ENCODE measurements at places on chromosomes 5 and 9. TPM values are rescaled to one million over a fixed set of nuclear protein-coding genes. Genes with fewer than 3 reads are reported as not detected.

DNA sequence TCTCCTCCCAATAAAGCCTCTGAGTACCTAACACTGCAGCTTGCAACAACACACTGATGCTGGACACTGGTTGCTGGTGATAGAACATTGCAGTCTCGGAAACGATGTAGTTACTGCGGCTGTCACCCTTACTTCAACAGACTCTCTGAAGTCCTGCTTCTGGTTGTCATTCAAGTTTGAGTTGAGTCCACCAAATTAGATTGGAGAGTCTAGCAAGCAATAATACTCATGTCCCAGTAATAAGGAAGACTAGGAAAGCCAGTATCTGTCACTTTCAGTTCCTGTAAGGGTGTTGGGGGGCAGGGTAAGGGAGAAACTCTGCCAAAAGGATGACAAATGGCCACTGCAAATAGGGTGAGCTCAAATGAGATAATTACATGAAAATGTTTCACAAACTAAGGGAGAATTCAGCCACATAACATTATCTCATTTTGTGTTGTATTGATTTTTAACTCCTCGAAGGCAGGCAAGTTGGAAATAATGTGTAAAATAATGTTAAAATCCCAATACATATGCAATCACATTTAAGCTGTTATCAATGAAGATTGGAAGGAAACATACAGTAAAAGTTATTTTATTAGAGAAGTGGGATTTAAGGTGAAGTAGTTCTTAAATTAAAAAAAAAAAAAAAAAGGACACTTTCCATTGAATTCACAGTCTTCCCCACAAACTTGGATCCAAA is 849 bp upstream of the IFT74 start:
- no peak for DNase-seq

DNA sequence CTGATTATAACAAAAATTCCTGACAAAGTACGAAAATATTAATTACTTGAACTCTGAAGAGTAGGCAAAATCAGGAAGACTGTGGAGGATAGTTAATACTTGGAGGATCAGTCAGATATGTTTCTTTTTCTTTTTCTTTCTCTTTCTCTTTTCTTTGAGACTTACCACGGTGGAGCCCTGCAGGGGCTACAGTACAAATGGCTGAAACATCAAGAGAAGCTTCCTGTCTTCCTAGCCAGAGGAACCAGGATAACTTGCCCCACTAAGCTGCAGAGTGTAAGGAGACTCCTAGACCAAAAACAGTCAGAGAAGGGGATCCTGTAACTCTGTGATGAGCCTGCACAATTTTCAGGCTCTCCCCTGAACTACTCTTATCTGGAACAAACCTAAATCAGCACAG is 324.6 kb upstream of the TYRP1 start:
- DNase-seq, result no peak

- DNase-seq, result no peak
Observed at GRCh38 chr5:135059000-135059923, 25.2 kb upstream of the PITX1 start.

DNA sequence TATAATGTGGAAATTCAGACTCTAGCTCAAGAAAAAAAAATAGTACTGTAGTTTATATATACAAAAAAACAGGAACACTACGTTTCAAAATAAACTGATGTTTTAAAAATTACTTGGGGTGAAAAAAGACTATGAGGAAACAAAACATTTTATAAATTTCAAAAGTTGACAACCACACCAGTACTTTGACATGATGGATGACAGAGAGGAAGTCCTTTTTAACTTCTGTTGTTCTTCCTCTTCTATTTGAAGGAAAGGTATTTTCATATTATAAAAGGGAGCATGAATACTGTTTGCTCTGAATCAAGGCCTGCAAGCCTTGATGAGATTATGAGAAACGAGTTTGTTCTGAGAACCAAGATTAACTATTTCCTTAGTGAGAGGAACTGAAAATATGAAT is 456.9 kb downstream of the TAF11L14 start:
- no peak for DNase-seq

DNA sequence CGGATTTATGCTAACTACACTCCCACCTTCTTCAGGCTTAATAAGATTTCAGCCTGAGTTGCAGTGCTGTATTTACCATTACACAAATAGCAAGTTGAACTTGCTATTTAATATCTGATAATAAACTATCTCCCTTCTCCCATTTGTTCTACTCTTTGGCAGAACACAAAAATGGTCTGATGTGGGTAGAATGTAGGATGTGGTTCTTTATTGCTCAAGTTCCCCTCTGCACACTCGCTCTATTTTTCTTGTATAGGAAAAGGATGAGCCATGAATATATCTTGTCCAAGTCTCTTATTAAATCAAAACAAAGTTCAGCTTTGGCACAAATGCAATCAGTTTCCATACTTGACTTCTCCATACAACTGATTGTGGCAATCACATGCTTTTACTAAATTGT is 37.2 kb upstream of the KIF2A start:
- no peak for DNase-seq

- no peak for DNase-seq
Observed at GRCh38 chr9:89935801-89936200, 331.0 kb downstream of the GADD45G start.

DNA sequence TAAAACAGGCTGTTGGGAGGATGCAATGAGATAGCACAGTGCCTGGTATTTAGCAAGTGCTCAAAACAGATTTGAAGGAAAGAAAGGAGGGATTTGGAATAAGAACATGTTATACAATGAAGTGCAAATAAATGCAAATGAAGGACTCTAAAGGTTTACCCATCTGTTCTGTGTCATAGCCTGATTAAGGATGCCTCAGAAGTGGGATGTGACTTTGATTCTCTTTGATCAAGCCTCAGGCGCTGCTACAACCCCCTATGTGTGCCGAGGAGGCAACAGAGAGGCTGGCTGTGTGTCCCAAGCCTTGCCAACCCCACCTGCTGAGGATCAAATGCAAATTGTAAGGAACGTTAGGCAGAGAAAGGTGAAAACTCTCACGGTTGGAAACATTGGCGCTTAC is 27.2 kb downstream of the GGTA1 start:
- no peak for DNase-seq

DNA sequence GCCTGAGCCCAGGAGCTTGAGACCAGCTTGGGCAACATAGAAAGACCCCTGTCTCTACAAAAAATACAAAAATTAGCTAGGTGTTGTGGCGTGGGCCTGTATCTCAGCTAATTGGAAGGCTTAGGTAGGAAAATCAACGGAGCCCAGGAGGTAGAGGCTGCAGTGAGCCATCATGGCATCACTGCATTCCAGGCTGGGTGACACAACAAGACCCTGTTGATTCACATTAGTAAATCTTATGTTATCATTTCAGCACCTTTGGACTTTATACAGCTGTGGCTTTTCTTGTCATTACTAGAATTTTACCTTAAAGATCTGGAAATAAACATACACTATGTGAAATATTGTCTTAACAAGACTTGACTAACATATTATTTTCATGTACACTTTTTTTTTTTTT is 185.0 kb downstream of the ZNF608 start:
- no peak for DNase-seq

GRCh38 chr9:38003230-38003629 is 65.8 kb downstream of the SHB start:
- DNase-seq, result no peak

GRCh38 chr5:79736528-79737514 is 47.2 kb downstream of the CMYA5 start:
- DNase-seq, result no peak

DNA sequence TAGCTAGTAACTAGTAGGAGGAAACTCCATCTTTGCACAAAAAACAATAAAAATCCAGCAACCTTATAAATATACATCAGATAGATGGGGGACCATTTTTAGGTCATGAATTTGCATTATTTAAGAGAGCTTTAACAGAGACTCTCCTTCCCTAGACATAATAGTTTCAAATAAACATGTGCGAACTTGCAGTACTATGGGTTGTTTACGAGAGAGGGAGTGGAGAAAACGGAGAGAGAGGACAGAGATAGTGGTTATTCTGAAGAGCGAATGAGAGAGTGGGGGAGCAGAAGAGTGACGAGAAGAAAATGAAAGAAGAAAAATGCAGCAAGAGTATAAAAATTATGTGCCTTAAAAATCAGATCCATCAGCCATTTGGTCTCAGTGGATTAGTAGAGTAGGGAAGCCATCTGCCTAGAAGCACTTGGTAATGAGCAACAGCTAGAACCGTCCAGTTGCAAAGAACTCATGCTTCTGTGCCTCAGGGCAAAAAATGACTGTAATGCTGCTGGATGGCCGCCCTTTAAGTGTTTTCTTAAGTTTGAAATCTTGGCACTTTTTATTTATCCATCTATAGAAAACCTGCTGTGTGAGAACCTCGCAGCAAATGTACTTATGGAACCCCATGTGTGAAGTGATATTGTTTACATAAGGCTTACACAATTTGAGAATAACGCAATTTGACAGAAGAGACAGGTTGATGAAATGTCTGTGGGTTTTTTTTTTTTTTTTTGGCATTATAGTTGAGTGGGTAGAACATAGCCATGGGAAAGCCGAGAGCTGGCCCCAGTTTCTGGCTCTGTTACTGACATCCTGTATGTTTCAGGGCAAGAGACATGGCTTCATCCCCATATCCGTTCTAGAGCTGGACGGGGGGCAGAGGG is 95.6 kb upstream of the ZNF608 start:
- DNase-seq, result no peak

GRCh38 chr5:138457531-138458275 is 7.6 kb upstream of the EGR1 start:
- no peak for DNase-seq

GRCh38 chr9:81224166-81225081 is 464.9 kb downstream of the TLE1 start:
- DNase-seq, result no peak

DNA sequence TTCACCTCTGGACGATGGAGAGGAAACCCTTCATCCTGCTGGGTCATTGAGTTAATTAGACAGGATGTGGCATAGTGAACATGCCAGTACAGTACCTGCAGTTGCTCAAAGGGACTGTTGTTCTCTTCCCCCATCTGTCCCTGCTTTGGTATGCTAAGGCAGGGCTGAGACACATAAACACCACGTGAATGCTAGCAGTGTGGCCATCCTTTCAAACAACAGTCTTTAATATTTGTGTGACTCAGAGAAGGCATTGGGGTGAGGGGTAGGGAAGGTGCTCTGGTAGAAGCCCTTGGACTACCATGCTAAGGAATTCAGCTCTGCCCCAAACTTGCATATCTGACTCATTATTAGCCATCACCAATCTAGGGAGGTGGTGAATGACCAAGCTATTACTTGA is 180.2 kb upstream of the ZNF618 start:
- DNase-seq, result no peak

Gene IL9
- not detected for total RNA-seq

- DNase-seq, result no peak
Observed at GRCh38 chr9:102521097-102521755, 473.9 kb upstream of the CYLC2 start.

- no peak for DNase-seq
Observed at GRCh38 chr5:11443831-11444230, 460.4 kb downstream of the CTNND2 start.

DNA sequence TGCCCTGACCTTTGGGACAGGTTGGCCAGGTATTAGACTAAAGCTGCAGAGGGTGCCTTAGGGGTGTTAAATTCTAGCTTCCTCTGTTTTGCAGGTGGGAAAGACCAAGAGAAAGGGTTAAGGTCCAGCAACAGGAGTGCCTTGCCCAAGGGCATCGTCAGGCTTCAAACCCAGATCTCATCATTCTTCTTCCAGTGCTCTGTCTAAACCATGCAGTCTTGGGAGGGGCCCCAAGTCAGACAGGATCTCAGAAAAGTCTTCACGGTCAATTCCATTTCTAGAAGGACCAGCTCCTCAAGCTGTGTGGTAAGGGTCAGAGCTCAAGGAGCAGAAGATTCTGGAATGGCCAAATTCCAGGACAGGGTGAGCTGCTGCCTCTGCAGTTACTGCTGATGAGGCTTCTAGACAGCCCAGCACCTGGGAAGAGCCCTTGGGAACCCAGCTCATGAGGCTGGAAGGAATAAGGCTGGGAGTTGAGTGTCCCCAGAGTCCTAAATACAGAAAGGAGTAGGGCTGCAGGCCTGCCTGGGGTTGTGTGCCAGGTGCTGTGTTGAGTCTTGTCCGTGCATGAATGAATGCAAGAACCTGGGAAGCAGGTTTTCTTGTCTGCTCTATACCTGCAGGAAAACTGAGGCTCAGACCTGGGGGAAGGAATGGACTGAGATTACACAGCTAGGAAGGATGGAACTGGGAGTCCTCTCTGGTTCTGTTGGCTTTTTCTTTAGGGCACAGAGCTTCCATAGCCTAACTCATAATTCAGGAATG is 69.3 kb downstream of the WWC1 start:
- no peak for DNase-seq

Gene TXNDC8
- 17.9 TPM for total RNA-seq

Gene PTCH1
- 127 TPM for total RNA-seq

GRCh38 chr9:124238546-124239140 is 19.1 kb upstream of the NEK6 start:
- no peak for DNase-seq

DNA sequence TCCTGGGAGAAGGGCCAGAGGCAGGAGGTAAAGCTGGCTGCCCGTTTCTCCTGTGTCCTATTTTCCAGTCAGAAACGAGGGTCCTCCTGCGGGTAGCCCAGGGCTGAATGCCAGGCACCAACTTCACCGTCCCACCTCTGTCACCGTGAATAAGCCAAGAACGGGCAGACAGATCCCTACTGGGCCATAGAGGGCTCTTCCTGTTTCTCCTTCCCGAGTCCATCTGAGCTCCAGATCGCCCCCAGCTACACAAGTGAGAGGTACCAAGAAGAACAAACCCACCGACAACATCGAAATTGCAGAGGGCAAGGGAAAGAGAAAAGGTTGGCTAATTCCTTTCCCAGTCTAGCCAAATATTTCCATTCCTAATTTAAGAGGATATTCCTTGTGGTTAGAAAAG is 93.7 kb downstream of the SPOCK1 start:
- no peak for DNase-seq

Gene TAS2R1
- total RNA-seq, result 1.3 TPM

Gene DNAI1
- 36.7 TPM for total RNA-seq

DNA sequence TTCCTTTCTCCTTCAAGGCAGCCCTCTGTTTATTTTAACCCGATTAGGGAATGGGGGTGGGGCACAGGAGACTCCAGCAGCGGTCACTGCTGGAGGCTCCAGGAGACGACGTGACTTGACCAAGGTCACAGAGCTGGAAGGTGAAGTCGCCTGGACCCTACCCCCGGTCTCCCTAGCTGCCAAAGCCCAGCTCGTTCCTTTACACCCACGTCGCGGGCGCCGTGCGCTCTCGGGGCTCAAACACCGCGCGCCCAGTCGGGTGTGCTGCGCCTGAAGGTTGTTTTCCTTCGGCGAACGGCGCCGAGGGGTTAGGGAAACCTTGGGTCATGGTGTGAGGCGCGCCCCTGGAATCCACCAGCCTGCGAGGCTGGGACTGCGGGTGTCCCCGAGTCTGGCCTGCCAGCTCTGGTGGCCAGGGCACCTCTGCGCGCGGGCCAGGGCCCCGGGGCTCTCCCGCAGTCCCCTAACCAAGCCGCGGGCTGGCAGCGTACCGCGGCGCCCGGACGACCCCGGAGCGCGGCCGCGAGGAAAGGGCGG is 747 bp upstream of the UNC5A start:
- DNase-seq, result no peak

Data from testis (tissue), 5 donors.